M059J (cell line): ENCODE measurements at places on chromosomes 13 and 19. TPM values are rescaled to one million over a fixed set of nuclear protein-coding genes. Genes with fewer than 3 reads are reported as not detected.

DNA sequence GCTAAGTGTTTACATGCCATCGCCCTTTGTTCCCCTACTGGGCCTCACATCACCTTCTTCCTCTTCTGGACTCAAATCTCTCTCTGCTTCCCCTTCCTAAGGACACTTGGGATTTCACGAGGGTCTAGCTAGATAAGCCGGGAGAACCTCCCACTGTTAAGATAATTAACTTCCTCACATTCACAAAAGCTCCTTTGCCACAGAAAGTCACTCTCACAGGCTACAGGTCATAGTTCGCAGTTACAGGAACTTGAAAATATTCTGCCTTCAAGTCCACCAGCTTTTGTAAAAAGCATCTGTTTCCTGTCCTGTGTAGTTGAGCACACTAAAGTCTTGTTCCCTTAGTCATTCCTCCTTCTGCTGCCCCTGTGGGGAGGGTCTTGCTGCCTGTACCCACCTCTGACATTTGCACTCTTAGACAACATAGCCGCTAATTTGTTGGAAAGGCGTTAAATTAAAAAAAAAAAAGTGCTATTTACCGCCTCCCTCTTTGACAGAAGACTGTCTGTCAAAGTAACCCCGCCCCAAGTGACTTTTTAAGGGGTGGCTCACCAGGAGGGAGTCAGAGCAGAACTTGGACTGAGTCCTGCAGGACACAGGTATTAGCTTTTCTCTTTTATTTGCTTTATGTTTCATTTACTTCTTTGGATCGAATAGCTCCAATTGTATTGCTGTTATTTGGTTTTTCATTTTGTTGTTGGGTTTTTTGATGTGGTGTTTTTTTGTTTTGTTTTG, 26.8 kb upstream of the CEACAM21 start:
- DNase-seq: no peak

DNA sequence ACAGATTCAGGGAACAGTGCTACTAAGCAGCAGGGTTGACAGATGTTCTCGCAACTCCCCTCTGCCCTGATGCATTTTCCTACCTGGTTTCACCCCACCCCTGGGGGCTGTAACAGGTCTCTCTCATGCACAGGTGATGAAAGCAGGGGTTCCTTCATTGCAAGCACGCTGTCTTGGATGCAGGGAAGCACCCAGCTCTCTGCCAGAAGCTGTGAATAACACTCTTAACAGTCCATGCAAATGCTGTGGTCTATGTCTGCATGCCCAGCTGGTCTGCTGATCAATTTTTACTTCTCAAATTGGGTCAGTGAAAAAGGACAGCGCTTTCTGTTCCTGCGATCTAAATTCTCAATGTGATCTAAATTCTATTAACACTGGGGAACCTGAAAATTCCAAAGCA, 246.3 kb upstream of the TSHZ3 start:
- no peak for DNase-seq

ZNF575 gene
- total RNA-seq: not detected in 2 replicates

GRCh38 chr13:23949736-23950135, 52.4 kb upstream of the C1QTNF9B start:
- no peak for DNase-seq

SHISA2 gene
- total RNA-seq: 0.44 TPM in 1 of 2 replicates, not detected in the other

FCER2 gene
- total RNA-seq: not detected in 2 replicates

ZNF470 gene
- 1.5 and 2.5 TPM in 2 replicates for total RNA-seq

DNA sequence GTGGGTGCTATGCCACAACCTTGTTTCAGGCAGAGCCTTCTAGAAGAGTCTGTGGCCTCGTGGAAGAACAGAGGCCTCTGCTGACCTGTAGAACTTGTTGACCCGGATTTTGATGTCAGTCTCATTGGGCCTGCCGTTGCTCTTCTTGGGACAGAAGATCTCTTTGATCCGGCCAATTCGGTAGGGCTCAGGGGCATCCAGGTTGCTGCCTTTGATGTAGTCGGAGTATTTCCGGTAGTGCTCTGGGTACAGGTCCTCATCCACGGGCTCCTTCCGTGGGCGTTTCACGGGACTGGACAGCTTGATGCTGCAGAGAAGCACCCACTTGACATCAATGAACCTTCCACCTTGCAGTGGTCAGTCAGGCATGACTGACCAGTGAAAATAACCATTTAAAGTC, 24.0 kb upstream of the EIF3G start:
- no peak for DNase-seq

PINLYP gene
- 0.91 and 2.5 TPM in 2 replicates for total RNA-seq

DNA sequence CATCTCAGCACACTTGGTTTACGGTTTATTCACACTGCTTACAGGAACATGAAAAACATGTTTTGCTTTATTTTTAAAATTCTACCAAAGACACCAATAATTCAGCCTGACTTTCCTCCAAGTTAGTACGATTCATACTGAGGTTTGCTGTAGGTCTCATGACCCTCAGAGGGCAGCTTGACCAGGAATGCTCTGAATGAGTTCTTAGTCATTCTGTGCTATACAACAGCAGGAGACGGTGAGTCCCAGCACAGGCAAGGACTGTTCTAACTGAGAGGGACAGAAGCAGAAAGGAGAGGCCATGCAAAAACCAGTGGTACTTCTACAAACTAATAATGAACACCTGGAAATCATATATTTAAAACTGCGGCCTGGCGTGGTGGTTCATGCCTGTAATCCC, 6.4 kb downstream of the GRTP1 start:
- DNase-seq: peak; percentile 63
